Omental fat pad (tissue), 4 donors: ENCODE measurements at places on chromosomes 4 and X. TPM values are rescaled to one million over a fixed set of nuclear protein-coding genes. Genes with fewer than 3 reads are reported as not detected.

GRCh38 chrX:136250191-136251040 is 784 bp downstream of the MAP7D3 start:
- DNase-seq: no peak

DNA sequence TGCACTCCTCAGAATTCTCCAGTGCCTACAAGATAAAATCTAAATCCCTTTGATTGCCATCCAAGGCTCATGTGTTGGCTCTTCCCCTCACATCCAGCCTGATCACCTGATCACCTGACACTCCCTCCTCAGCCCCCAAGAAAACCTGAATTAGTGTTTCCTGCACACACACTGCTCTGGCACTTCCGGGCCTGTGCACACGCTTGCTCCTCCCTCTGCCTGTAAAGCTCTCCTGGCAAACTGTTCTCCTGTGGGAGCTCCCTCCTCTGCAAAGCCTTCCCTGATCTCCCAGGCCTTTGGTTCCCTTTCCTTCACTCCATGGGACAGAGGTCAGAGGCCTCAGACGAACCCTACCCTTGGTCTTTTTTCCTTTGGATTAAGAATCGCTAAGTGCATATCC is 19.9 kb downstream of the PHKA2 start:
- DNase-seq: no peak

GRCh38 chr4:95165926-95166524 is 382.7 kb downstream of the UNC5C start:
- DNase-seq: no peak

DNA sequence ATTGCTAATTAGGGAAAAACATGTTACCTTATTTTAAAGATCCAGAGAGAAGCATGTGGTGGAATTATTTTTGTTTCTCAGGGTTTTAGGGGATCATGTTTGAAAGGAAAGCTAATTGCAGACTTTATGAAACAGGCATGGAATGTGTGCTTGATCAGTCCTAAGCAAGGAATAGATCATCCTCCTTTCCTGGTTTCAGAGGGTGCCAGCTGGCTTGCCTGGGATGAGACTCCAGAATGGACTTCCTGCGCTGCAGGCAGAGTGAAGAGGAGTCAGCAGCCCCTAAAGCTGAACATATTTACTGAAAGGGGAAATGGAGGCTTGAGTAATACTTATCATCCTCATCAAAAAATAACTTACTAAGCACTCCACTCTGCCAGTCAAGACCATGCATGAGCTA is 13.3 kb downstream of the FGF5 start:
- no peak for DNase-seq

DNA sequence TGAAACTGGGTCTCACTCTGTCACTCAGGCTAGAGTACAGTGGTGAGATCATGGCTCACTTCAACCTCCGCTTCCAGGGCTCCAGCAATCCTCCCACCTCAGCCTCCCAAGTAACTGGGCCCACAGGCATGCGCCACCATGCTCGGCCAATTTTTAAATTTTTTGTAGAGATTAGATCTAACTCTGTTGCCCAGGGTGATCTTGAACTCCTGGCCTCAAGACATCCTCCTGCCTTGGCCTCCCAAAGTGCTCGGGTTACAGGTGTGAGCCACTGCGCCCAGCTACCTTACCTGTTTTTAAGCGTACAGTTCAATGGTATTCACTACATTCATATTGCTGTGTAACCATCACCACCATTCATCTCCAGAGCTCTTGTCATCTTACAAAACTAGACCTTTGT is 41.5 kb downstream of the ING2 start:
- DNase-seq: no peak

GRCh38 chr4:138766332-138766731 is 249.2 kb upstream of the NOCT start:
- DNase-seq: no peak

GRCh38 chr4:118395057-118395644 is 42.3 kb upstream of the PRSS12 start:
- DNase-seq: no peak

DNA sequence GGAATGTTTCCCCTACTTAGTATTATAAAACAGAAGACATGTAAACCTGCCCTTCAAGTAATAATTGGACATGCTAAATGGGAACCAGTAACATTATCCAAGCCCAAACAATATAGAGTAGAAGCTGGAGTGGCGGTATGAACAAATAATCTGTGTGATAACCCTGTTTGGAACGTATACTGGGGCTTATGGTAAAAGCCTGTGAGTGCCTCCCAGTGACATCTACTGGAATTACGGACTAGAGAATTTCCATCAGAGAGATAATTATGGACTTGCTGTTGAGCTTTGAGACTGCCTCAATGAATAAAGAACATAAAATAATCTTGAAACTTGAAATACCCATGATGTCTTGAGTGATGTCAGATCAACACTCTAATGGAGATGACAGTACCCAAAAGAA is 406.3 kb upstream of the GRIA3 start:
- DNase-seq: no peak

DNA sequence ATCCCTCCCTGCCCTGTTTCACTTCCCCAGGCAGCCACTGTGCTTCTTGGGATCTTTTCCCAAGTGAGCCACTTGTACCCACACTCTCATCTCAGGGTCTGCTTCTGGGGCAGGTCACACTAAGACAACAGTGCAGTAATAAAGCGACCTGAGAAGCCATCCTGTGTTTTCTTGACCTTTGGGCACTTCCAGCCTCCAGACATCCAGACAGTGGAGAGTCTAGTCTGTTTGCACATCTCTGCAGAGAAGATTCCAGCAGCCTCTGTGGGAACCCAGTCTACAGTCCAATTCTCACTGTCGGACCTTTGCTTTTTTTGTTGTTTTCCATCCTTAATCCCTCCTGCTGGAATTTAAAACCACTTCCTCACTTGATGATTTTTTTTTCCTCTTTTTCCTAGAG is 50.3 kb upstream of the ATP6AP2 start:
- no peak for DNase-seq

- DNase-seq: no peak
Observed at GRCh38 chr4:24800325-24800895, 5.0 kb downstream of the SOD3 start.

DNA sequence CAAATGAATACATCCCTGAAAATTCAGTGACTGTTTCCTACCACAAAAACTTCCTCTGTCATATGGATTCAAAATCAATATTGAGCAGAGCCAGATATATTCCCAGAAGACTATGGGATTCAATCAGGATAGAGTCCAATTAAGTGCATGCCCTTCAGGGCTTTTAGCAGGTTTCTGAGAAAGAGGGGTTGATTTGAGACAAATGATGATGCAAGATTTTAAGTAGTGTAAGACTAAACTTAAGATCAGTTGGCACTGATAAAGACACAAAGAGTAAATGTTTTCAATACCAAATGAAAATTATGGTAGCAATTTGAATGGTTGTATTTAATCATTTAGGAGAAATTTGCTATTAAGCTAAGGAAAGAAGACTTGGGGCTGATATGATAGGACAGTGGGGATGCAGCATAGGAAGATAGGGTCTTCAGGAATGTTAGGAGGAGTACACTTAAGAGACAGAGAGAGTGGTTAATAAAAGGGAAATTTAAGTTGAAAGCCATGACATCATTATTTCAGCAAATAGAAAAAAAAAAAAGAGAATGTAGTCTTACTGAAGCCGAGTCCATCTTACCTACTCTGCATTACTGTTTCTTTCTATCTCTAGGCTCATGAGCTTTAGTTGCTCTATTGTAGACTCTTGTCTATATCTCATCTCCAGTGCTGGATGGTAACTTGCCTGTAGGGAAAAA is 32.0 kb upstream of the XK start:
- no peak for DNase-seq

DNA sequence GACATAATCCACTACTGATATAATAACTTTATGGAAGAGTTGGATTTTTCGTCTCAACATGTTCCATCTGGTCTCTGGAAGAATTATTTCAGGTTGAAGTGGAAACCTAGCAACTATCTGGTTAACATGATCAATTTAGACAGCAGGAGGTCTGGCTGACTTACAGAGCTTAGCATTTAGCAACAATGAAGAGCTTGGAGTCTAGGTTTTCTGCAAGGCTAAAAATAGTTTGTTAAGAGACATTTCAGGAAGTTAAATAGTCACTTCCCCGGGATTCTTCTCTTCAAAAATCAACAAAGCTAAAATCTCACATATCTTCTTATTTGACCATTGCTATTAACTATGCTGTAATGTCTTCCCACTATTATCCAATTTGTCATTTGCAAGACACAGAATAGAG is 418.6 kb upstream of the DIPK2B start:
- no peak for DNase-seq

Gene MAB21L2
- 3.4 TPM for total RNA-seq

Gene GLUD2
- 4.0 TPM for total RNA-seq

Gene EVC
- total RNA-seq: 21.4 TPM

Gene UVSSA
- total RNA-seq: 11.3 TPM

Gene SPANXB1
- not detected for total RNA-seq

Gene CXCR3
- total RNA-seq: not detected

Gene SMIM10L2A
- total RNA-seq: 0.24 TPM

Gene TAF7L
- not detected for total RNA-seq

Gene NUP62CL
- 0.74 TPM for total RNA-seq

Gene ABCE1
- total RNA-seq: 91.1 TPM

Gene AKAP4
- total RNA-seq: not detected

Gene MAGEA1
- total RNA-seq: not detected

Gene CXCL3
- 2.8 TPM for total RNA-seq

Gene EXOC1L
- total RNA-seq: not detected

Gene SH2D1A
- 3.5 TPM for total RNA-seq
